ENCODE measurements at places on chromosomes 3 and 15.

DNA sequence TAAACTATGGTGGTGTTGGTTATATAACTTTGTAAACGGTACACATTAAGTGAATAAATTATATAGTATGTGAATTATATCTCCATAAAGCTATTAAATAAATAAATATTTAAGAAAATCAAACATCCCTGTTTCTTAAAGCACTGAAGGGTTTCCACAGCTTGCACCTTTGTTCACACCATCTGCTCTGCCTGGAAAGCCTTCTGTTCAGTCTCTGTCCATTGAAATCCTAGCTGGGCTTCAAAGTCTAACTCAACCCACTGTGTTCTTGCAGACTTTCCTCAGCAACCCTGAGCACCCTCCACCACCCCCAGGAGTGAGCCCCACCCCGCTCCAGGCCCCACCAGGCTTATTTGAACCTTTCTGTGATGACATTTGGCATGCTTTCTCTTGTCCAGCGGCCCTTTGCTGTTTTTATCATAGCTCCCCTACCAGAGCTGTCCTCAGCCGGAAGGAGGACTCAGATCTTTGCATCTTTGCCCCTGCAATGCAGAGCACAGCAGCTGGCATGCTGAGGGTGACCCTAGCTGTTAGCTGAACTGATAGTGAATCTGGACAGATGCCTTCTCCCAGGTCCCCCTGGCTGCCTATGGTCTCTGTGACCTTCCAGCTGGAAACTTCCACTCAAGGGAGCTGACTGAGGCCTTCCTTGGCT lies 105.2 kb downstream of the DAPK2 start:
- no peak for DNase-seq

- peak; percentile 9 for DNase-seq
These were observed 4.4 kb upstream of the GPX1 start for GRCh38 chr3:49362561-49362960.

- no peak for DNase-seq
These were observed 384.7 kb downstream of the ZIC1 start for GRCh38 chr3:147793841-147794240.

DNA sequence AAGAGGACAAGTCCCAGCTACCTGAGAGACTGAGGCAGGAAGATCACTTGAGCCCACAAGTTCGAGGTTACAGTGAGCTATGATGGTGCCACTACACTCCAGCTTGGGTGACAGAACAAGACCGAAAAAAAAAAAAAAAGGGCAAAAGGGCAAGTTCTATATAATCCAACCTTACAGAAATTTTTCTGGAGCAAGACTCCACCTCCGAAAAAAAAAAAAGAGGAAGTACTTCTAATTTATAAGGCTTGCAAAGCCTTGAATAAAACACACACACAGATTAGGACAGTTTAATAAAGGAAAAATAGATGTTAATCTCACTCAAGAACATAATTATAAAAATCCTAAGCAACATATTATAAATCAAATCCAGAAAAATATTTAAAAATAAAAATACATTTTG lies 14.4 kb upstream of the XYLB start:
- no peak for DNase-seq

DNA sequence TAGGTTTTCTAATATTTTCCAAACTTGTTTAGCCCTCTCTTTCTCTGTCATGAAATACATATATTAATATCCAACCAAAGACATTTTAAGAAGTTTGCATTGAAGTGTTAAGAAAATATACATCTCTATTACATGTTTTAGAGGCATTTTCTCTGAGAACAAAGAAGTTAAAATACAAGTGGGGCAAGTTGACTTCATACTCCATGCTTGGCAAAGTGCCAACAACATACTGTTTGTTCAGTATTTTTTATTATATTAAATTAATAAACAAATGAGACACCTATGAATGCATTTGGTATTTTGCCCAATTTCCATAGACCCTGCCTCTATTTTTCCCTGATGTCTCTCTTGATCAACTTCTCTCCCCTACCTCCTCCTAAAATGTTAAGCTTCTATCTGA lies 232.8 kb upstream of the MRPL3 start:
- DNase-seq: no peak

- no peak for DNase-seq
These were observed 44.4 kb upstream of the C3orf38 start for GRCh38 chr3:88105325-88105724.

GRCh38 chr15:79812541-79812940 lies 84.3 kb downstream of the MTHFS start:
- DNase-seq: no peak

- no peak for DNase-seq
These were observed 569.2 kb upstream of the ARPP21 start for GRCh38 chr3:35070088-35070487.

DNA sequence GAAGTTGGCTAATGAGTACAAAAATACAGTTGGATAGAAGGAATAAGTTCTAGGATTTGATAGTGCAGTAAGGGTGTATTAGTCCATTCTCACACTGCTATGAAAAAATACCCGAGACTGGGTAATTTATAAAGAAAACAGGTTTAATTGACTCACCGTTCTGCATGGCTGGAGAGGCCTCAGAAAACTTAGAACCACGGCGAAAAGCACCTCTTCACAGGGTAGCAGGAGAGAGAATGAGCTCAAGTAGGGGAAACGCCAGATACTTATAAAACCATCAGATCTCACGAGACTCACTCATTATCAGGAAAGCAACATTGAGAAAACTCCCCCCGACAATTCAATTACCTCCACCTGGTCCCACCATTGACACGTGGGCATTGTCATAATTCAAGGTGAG lies 483.3 kb downstream of the TUSC7 start:
- no peak for DNase-seq

DNA sequence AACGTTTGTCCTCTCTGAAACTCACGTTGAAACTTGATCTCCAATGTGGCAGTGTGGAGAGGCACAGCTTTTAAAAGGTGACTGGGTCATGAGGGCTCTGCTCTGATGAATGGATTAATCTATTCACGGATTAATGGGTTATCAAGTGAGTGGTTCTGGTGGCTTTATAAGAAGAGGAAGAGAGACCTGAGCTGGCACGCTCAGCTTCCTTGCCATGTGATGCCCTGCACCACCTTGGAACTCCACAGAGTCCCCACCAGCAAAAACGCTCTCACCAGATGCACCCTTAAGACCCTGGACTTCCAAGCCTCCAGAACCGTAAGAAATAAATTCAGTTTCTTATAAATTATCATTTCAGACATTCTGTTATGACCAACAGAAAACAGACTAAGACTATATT lies 2.6 kb downstream of the PPP1R2 start:
- DNase-seq: no peak

GRCh38 chr3:116165135-116165534 lies 280.2 kb downstream of the LSAMP start:
- DNase-seq: no peak

DNA sequence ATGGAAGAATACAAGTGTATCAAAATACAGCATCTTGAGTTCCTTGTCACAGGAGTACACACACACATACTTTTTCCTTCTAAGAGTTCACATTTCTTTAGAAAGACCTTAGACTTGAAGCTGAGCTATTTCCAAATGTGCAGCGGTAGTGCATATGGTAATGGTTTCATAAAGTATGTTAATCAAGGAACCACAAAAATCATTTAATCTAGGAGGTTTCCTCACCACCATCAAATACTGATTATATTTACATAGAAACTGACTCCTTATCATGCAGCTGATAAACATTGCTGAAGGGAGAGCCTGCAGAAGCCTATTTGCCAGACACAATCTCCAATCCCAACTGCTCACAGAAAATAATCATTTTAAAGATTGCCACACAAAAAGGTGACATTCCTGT lies 40.0 kb upstream of the KBTBD8 start:
- DNase-seq: no peak

- no peak for DNase-seq
These were observed 2.7 kb downstream of the RBM6 start for GRCh38 chr3:49942651-49943050.

- no peak for DNase-seq
These were observed 24.0 kb upstream of the TLE3 start for GRCh38 chr15:70121624-70122302.

GRCh38 chr15:31311735-31312619 lies 14.7 kb upstream of the KLF13 start:
- DNase-seq: no peak

GRCh38 chr15:98039596-98039995 lies 79.1 kb downstream of the ARRDC4 start:
- no peak for DNase-seq

DNA sequence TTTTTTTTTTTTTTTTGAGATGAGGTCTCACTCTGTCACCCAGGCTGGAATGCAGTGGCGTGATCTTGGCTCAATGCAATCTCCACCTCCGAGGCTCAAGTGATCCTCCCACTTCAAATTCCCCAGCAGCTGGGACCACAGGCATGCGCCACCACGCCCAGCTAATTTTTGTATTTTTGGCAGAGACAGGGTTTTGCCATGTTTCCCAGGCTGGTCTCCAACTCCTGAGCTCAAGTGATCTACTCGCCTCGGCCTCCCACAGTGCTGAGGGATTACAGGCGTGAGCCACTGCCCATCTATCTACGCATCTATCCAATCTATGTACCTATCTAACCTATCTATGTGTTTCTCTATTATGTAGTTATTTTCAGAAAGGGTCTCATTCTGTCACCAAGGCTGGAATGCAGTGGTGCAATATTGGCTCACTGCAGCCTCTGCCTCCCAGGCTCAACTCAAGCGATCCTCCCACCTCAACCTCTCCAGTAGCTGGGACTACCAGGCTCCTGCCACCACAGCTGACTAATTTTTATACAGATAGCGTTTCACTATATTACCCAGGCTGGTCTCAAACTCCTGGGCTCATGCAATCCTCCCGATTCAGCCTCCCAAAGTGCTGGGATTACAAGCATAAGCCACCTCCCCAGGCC lies 20.2 kb upstream of the GPX1 start:
- peak; percentile 12 for DNase-seq

DNA sequence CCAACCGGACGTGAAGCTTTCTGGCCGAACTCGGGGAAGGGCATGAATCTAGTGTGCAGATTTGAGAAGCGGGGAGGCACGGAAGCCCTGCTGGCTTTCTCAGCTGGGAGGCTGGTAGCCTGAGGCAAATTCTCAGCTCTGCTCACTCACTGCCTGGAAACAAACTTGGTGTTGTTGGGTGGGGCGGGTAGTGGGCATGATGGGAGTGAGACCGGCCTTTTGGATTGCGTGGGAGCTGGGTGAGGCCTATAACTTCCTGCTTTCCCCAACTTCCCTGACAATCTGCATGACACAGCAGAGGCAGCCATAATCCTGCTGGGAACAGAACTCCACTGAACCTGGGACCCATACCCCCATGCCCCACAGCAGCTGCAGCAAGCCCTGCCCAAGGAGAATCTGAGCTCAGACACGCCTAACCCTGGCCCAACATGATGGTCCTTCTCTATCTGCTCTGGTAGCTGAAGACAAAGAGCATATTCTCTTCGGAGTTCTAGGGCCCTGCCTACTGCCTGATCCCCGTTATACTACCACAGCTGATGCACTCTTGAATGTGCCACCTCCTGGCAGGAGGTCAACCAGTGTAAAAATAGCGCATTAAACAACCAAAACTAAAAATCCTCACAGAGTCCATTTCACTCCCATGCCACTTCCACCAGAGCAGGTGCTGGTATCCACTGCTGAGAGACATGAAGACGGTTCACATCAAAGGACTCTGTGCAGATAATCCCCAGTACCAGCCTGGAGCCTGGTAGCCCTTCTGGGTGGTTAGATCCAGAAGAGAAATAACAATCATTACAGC lies 44.7 kb downstream of the CEP70 start:
- DNase-seq: no peak

- DNase-seq: no peak
These were observed 41.1 kb downstream of the FILIP1L start for GRCh38 chr3:100073049-100073713.

- no peak for DNase-seq
These were observed 61.3 kb downstream of the HERC2 start for GRCh38 chr15:28260722-28261121.

DNA sequence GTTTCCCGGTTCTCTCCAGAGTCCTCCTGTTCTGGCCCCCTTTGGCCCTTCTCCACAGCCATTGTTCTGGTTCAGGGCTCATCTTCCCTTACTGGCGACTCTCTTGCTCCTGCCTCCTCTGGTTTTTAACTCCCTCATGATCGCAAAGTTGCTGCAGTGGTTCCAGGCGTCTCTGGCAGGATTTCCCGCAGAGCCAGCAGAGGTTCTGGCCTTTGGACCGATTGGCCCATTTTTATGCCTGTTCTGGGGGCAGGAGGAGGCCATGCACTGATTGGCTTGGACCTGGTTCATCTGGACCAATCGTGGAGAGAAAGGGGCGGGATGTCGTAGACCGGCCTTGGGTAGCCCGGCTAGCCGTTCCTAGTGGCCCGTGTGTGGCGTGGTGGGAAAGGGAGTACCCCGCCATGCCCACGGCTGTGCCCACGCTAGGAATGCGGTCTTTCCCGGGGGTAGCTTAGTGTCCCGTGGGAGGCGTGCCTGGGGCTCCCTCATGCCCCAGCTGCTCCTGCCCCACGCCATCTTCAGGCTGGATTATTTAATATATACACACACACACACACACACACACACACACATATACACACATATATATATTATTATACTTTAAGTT lies 113.4 kb downstream of the FBLN2 start:
- DNase-seq: no peak
